Osteoblast (primary cell): ENCODE measurements at places on chromosomes 1 and 21. TPM values are rescaled to one million over a fixed set of nuclear protein-coding genes. Genes with fewer than 3 reads are reported as not detected.

The PRR9 gene
- total RNA-seq, result not detected in 2 replicates

The APCS gene
- not detected in 2 replicates for total RNA-seq

DNA sequence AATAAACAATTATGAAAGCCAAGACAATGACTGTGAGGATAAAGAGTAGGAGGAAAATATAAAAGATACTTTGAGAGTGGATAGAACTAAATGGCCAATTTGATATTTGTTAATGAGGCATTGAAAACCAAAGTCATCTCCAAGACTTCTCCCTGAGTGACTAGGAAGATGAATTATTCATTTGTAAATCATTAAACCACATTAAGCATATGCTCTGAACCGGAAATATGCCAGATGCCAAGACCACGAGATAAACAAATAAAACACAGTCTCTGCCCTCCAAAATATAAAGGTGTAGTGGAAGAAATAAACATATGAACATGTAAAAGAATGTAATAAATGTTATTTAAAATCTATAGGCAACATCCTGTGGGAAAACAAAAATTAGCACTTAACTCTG is 78.8 kb downstream of the MRPL39 start:
- DNase-seq, result no peak

- peak; percentile 67 for DNase-seq
Observed at GRCh38 chr1:4172644-4173599, 272.9 kb upstream of the C1orf174 start.

GRCh38 chr1:6954591-6954990 is 169.3 kb downstream of the CAMTA1 start:
- DNase-seq, result no peak

The NRAS gene
- total RNA-seq, result 62.2 and 67.0 TPM in 2 replicates

DNA sequence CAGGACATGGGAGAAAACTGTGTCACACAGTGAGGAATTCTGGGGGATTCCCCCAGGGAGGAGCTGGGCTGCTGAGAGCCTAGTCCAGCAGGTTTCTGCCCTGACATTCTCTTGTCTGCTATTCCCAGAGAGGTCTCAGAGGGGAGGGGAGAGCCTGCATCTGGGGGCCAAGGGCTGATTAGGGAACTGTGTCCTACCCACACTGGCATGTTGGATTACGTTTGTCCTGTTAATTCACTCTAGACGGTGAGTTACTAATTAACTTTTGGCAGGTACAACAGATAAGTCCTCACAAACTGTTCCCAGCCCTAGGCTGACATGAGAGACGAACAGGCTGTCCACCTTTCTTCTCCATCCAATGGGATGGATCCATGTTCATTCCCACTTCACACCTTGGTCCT is 2.6 kb upstream of the SH3BGRL3 start:
- no peak for DNase-seq

DNA sequence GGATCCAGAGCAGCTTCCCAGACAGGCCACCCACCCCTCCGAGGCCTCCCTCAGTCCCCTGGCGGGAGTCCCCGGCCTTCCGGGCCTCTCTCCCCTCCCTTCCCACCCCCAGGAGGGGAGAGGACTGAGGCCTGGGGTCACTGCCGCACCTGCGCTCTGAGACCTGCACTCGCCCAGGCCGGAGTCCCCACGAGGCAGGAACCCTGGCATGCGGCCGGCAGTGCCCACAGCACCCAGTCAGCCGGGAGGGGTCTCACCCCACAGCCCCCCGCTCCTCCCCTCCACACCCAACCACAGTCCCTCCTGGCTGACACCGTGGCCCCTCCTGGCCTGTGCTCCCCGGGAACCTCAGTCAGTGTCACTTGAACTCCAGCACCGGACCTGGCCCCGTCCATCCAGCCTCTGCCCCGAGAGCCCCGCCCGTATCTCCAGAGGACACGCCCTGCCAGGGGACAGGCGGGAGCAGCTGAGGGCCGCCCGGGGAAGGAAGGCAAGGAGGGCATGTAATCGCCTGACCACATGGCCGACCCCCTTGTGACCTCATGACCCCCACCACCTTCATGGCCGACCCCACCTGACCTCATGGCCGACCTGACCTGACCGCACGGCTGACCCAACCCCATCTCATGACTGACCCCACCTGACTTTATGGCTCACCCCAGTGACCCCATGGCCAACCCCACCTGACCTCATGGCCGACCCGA is 28.7 kb upstream of the TTLL10 start:
- DNase-seq, result no peak

DNA sequence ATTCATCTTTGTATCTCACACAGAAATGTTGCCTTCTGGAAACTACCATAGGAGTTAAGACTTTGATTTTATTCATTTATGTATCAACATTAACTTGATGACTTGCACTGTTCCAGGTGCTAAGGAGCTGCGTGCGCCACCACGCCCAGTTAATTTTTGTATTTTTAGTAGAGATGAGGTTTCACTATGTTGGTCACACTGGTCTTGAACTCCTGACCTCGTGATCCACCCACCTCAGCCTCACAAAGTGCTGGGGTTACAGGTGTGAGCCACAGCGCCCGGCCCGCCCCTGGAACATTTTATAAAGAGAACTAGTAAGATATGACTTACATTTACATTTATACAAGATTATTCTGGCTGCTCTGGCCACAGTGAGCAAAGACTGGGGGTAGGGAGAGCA is 252.2 kb downstream of the FAF1 start:
- no peak for DNase-seq

GRCh38 chr1:147745271-147745670 is 15.1 kb downstream of the GJA5 start:
- no peak for DNase-seq

- peak; percentile 49 for DNase-seq
Observed at GRCh38 chr1:1748686-1749321, 24.6 kb upstream of the CDK11A start.

The S100A14 gene
- total RNA-seq, result 0.36 TPM in 1 of 2 replicates, not detected in the other

GRCh38 chr1:229689904-229690303 is 63.9 kb downstream of the URB2 start:
- no peak for DNase-seq

The CRYAA gene
- not detected in 2 replicates for total RNA-seq

- no peak for DNase-seq
Observed at GRCh38 chr1:172255223-172255560, 165.3 kb upstream of the C1orf105 start.

The F13B gene
- total RNA-seq, result under 0.01 TPM in 1 of 2 replicates, not detected in the other

DNA sequence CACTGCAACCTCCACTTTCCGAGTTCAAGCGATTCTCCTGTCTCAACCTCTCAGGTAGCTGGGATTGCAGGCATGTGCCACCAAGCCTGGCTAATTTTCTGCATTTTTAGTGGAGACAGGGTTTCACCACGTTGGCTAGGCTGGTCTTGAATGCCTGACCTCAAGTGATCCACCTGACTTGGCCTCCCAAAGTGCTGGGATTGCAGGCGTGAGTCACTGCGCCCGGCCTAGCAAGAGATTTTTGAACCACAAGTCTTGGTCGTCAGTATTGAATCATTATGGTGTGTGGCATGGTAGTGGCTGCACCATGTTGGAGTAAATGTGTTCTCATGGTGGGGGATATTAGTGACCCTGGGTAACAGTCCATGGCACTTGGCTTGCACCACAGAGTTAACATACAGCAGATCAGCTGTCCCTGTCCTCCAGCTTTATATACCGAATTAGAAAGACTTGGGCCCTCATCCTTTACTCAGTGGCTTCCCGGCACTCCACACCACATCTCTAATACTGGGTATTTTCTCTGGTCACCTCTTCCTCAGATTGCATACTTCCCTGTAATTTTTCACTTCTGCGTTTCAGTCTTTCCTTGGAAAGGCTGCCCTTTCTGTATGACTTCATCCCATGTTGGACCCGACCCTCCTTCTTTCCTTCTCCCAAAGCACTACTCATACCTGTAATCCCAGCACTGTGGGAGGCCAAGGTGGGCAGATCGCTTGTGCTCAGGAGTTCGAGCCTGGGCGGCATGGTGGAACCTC is 25.1 kb downstream of the AK4 start:
- DNase-seq, result no peak

The INPP5B gene
- total RNA-seq, result 39.4 and 48.6 TPM in 2 replicates

- DNase-seq, result peak; percentile 77
Observed at GRCh38 chr21:43911015-43911934, 46.3 kb downstream of the AGPAT3 start.

The EPHB2 gene
- 8.7 and 14.7 TPM in 2 replicates for total RNA-seq

GRCh38 chr1:43238085-43238484 is 31.7 kb upstream of the TMEM125 start:
- peak; percentile 89 for DNase-seq

DNA sequence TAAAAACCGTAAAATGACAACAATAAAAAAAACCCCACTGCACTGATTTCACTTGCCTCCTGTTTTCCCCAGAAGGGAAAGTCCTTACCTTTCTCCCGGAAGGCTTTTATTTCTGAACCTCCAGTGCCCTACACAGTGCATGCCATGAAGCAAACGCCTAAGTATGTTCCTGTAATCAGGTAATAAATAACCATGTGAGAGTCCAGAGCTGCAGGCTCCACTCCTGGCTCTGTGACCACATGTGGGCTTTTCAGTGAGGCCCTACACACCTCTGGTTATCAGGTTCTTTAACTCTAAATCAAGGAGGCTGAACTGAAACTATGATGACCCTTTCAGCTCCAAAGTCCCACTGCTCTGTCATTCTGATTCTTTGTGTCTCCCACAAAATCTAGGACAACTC is 20.8 kb upstream of the NR5A2 start:
- no peak for DNase-seq

DNA sequence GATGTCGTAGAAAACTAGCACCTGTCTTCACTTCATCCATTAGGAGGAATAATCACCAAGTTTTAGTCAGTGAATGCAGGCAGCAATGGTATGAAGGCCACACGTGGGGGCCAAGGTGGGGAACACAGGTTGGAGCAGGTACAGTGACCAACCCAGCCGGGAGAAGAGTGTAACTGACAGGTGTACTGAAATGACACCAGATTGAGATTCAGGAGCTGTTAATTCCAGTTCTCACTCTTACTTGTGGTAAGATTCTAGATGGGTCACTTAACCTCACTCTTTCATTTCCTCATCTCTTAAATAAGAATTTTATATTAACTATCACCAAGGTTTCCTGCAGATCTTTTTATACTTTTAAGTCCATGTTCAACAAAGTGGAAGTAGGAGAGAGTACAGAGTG is 206.2 kb upstream of the PTBP2 start:
- no peak for DNase-seq

DNA sequence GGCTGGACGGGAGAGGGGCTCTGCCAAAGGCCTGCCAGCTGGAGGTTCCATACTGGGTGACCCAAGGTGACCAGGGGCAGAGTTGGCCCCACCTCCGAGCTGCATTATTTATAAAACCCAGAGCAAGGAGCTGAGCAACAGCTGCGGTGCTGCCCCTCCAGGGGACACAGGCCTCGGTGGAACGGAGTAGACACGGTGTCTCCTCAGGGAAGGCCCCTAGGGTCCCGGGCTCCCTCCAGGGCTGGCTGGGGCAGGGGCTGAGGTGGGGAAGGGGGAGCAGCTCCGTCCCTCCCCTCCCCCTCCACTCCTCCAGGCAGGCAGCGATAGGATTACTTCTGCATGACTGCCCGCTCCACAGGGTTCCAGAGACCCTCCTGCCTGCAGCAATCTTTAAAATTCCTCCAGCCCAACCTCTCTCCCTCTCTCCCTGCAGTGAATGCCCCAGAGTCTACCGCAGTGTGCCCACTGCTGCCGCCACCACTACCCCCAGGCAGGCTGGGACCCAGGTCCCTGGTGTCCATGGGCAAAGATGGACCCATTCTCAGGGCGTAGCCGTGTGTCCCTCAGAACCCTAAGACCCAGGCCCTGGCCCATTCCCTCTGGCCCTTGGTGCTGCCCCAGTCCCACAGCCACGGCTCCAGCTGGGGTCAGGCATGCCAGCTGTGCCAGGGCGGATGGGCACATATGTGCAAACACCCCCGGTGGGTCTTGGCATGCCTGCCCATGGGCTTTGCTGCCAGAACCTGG is 10.8 kb downstream of the AHDC1 start:
- peak; percentile 62 for DNase-seq

GRCh38 chr21:17727361-17727760 is 91.8 kb downstream of the C21orf91 start:
- no peak for DNase-seq

DNA sequence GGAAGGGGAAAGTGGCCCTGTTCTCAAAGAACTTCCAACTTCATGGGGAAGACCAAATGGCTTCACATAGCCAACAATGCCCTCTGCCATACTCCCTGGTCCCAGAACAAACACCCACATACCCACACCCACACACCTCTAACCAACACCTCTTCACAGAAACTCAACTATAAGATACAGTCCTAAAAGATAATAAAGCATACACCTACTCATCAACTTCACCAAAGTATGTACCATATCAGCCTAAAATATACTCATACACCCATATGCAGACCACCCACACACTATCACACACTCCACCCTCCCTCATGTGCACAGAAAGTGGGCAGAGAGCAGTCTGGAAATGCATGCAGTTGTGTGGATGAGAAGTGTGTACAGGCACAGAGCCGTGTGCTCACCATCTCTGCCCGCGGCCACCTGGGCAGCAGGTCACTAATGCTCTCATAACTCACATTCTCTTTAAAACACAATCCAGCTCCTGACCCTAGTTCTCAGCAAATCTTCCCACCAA is 27.7 kb downstream of the IQGAP3 start:
- DNase-seq, result no peak

The AMPD1 gene
- not detected in 2 replicates for total RNA-seq

The SLC25A33 gene
- total RNA-seq, result 7.2 and 8.0 TPM in 2 replicates

- no peak for DNase-seq
Observed at GRCh38 chr1:6850537-6850936, 65.3 kb downstream of the CAMTA1 start.

GRCh38 chr21:45424854-45425795 is 20.2 kb downstream of the COL18A1 start:
- DNase-seq, result no peak

DNA sequence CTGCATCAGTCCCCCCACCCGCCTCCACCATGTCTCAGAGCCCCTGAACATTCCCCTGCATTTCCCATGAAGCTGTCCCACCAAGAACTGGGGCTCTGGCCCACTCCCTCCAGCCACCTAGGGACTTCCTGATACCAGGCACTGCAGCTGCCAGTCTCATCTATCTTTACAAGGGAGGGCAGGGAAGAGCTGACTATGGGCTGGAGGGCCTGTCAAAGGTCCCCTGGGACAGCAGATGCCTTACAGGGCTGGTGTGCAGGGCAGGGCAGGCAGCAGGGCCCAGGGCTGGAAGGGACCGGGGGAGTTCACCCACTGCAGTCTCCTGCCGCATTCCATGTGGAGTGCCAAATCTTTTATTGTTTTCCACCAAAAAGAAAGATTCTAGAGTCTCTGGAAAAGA is 17.6 kb downstream of the SHISA4 start:
- no peak for DNase-seq

GRCh38 chr1:209130886-209131285 is 452.6 kb upstream of the CAMK1G start:
- DNase-seq, result no peak

- DNase-seq, result no peak
Observed at GRCh38 chr1:9340172-9340854, 47.6 kb downstream of the SPSB1 start.

DNA sequence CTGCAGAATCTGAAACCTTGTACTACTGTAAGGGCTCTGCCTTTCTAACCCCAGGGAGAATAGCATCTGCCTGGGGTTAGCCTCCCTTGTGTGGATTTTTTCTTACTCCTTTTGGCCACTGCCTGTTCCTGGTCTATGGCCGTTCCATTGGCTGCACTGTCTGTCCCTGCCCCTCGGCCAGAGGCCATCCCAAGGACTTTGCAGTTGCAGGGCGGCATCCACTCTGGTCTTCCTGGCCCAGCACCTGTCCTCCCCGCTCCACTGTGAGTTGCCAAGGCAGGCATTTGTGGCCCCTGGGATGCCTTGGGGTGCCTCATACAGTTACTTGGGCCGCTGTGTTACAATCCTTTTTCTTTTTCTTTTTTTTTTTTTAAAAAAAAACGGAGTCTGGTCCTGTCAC is 45.8 kb downstream of the PDE9A start:
- DNase-seq, result no peak

- no peak for DNase-seq
Observed at GRCh38 chr1:219317762-219318353, 144.2 kb downstream of the LYPLAL1 start.
